ENCODE measurements at places on chromosomes 5 and 9.

GRCh38 chr5:16486711-16487111 lies 21.1 kb upstream of the ZNF622 start:
- no peak for DNase-seq

- no peak for DNase-seq
Observed at GRCh38 chr9:85647571-85647970, 94.2 kb downstream of the AGTPBP1 start.

DNA sequence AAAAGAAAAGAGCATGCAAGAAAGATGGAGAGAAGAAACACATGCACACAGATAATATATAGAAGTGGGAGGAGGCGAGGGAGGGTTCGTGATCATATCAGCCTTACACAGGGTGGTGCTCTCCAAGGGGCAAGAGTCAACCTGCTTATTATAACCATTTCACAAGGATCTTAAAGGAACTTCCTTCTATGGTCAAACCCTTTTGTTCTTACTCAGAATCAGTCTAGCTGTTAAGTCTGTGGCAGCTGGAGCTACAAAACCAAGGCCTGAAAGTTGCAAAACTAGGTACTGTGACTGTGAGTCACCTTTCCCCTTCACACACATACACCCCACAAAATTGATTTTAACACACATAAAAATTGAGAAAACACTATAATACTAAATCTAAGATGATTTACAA lies 18.5 kb upstream of the ERMP1 start:
- peak; percentile 24 for DNase-seq

DNA sequence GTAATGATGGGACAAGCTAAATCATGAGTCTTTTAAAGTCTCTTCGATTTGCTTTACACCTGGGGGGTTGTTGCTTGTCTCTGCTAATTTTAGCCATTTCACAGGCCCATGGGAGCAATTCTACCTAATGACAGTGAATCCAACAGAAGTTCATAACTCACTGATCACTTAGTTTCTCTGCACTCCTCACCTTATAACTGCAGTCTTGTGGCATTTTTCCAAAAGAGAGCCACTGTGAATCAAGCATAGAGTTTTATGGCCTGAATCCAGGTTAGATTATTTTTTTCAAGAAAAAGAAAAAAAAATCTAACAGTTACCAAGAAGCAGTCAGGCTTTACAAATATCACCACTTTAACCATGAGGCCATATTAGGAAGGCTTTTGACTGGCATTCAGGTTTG lies 1.5 kb upstream of the IL7R start:
- no peak for DNase-seq

GRCh38 chr5:135072387-135073281 lies 38.6 kb upstream of the PITX1 start:
- no peak for DNase-seq

DNA sequence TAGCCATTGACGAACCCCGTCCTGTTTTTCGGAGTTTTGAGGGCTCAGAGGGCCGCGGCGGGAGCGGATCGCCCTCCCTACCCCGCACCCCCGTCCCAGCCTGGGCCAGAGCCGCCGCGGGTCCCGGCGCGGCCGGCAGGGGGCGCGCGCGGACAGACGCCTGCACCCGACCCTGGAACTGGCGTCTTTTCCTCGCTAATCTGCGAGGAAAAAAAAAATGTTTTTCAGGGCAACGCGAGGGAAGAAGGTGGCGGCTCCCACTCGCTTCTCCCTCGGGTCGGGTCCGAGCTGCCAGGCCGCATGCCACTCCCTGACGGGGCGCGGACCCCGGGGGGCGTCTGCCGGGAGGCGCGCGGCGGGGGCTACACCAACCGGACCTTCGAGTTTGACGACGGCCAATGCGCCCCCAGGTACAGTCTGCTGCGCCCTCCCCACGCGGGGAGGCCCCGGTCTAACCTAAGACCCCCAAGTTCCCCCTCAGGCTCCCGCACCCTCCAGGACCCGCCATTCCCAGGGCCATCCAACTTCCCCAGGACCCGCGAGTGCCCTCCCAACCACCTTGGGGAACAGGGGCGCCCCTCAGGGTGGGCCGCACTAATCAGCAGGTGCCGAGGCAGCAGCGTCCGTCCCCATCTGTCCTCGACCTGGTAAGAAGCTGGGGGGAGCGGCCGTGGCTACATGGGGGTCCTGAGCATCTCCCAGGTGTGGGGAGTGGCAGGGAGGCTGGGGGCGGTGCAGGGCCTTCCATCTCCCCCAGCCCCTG lies at the start of gene KCNT1:
Gene KCNT1 (plus strand): TSS at position 227 of the 763 bp plus-strand sequence. CDS start 74 bp downstream, at position 301.
- peak; percentile 39 for DNase-seq

- DNase-seq: no peak
Observed at GRCh38 chr5:90112033-90112692, 297.4 kb downstream of the CETN3 start.

DNA sequence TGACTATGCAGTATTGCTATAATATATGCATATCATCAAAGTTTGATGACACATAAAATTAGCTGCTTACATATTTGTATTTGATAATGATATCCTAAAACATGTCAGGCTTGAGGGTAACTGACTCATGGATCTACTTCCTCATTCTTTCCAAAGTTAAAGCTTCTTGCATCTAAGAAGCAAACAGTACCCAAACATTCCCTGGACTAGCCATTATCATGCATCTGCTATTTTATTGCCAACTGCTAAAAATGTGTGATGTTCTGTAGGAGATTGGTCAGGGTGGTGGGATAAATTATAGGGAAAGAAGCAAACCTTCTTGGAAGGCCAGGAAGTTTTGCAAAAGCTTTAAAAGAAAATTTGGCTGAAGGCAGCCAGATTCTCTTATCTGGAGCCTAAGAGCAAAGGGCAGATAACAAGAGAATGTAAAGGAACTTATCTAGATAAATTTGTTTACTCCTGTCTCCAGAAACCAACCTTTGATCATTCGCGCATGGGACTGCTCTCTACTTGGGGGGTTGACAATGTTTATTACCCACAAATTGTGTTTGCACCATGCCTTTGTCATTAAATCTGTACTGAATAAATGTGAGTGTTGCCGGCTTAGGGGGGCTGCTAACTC lies 604.1 kb upstream of the TLE4 start:
- no peak for DNase-seq

DNA sequence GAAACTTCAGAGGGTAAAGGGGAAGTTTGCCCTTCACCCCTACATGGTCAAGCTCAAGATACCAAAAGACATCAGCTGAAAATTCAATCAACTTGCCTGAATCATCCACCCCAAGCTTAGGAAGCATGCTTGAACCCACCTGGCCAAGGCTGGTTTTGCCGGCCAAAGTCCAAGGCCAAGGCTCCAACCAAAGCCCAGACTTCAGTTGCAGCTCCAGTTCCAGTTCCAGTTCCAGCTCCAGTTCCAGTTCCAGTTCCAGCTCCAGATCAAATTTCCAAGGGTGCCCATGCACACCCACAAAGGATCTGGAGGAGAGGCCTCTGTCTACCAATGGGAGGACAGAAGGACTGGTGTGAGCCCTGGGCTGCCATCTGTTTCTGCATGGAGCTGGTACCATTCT lies 4.6 kb upstream of the SERINC5 start:
- no peak for DNase-seq

DNA sequence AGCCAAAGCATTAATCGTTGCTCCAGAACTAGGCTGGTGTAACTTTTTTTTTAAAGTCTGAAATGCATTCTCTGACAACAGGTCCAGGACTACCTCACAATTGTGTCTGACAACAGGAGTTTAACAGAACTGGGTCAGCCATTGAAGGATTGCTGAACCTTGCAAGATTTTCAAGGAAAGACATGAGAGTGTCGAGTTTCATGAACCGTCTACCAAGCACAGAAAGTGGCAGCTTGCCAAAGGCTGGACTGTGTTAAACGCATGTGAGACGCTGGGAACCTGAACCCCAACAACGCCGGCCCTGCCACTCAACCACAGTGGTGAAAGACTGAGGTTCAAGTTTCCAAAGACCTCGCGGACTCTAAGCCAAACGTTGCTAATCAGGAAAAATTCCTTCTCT lies 79.1 kb downstream of the LHFPL2 start:
- DNase-seq: no peak

GRCh38 chr9:113737517-113738271 lies 138.4 kb upstream of the ZNF618 start:
- DNase-seq: no peak

DNA sequence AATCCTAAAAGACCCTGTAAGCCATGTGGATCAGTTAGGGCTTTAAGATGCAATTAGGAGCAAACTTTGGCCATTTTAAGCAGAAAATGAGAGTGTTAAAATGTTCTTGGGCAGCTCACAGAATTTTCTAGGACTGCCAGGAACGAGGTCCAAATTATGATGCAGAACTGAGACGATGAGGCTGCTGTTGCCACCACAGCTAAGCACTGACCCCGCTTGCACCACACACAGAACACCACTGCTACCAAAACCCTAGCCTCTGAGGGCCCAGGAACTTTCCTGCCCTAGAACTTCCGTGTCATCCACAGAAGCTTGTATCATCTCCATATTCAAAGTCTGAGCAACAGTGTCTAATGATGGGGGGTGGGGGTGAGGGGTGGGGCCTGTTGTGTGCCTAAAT lies 41.0 kb upstream of the PCSK1 start:
- no peak for DNase-seq

DNA sequence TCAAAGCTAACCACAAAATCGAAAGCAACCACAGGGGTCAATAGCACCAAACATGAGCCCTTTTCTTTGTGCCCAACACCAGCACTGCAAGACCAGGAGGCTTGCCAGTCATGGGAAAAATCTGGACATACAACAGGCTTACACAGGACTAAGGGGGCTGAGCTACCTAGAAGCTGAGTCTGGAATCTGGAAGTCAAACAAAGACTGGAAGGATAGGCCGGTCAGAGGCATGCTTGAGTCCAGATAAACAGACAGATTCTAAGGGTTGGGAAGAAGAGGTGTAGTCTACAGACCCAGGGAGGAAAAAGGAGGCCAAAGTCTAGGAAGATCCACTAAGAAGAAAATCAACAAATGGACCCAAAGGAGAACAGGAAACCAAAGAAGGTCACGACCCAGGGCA lies 73.3 kb downstream of the MYO10 start:
- no peak for DNase-seq

- DNase-seq: no peak
Observed at GRCh38 chr9:128266868-128267590, 8.8 kb downstream of the GOLGA2 start.

DNA sequence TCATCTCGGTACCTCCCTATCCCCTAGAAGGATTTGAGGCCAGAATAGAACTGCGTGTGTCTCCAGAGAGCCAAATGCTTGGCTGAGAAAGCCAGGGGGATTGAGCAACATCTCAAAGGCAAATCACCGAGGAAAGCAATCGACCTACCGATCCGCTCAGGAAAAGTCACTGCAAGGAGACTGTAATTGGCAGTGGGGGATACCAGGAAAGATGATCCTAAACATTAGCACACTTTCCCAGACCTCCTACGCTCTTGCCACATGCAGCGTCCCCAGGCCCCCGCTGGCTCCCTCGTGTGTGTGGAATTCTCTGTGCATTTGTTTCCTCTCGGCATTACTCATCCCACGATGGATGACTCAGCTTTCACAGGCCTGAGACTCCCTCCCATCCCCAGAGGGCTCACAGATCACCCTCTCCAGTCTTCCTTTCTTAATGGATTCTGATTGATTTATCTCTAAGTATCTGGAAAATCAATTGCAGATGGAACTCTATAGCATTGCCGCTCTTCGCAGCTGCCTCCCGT lies 82.2 kb upstream of the ICE1 start:
- no peak for DNase-seq

- peak; percentile 20 for DNase-seq
Observed at GRCh38 chr9:7536310-7536939, 263.2 kb downstream of the DMAC1 start.

DNA sequence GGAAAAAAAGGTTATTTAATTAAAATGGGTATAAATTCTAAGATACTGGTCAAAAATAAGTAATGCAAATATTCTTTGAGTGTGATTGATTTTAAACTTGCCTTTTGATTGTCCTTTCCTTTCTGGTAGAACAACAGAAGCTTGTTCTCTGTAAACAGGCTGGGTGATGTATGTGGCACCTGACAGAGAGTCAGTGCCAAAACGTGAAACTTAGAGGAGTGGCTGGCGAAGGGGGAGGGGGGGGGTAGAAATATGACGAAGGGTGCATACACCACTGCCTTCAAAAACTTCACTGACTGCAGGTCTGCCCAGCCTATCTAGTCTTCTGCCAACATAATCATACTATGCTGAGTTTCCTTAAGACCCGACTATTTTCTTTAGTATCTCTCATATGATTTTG lies 629.8 kb upstream of the SEMA6A start:
- DNase-seq: no peak

- no peak for DNase-seq
Observed at GRCh38 chr5:150485693-150486401, 22.1 kb upstream of the NDST1 start.

GRCh38 chr5:127092690-127093089 lies 19.4 kb upstream of the C5orf63 start:
- DNase-seq: no peak

GRCh38 chr9:136723362-136723976 lies 11.1 kb downstream of the DIPK1B start:
- DNase-seq: no peak

DNA sequence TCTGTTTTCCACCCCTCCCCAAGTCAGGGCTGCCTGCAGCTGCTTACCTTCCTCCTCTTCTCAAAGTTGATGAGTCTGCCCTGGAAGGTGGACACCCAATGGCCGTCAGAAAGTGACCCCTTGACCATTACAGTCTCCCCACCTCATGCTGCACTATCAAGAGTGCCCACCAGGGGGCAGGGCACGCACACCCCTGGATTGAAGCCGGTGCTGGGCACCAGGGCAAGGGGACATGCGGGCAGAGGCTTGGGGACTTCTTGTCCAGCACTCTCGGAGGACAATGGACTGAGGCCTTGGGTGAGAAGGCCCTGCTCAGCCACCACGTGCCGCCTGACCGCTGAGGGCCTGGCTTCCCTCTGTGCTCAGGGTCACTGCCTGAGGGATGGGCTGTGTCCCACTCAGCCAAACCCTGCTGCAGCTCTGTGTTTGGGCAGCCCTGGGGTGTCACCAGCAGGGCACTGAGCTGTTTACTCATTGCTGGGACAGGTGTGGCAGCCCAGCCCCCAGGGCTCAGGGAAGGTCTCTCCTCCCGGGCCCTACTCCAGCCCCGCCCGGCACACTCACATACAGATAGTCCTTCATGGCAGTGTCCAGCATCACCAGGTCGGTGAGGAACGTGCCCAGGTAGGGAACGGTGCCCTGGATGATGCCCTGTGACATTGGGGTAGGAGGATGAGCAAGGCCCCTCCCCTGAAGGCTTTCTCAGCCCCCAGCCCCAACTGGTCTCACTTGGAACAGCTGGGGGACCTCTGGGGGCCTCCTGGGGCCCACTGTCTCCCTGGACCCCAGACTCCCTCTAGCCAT lies 17.7 kb downstream of the RALGDS start:
- DNase-seq: no peak

- DNase-seq: no peak
Observed at GRCh38 chr9:84642553-84643141, 26.9 kb upstream of the NTRK2 start.

- DNase-seq: no peak
Observed at GRCh38 chr5:57366744-57367143, 115.9 kb downstream of the ACTBL2 start.
